ENCODE measurements at places on chromosomes 4 and X.

GRCh38 chr4:173280998-173281397 lies 53.2 kb downstream of the HMGB2 start:
- DNase-seq: no peak

DNA sequence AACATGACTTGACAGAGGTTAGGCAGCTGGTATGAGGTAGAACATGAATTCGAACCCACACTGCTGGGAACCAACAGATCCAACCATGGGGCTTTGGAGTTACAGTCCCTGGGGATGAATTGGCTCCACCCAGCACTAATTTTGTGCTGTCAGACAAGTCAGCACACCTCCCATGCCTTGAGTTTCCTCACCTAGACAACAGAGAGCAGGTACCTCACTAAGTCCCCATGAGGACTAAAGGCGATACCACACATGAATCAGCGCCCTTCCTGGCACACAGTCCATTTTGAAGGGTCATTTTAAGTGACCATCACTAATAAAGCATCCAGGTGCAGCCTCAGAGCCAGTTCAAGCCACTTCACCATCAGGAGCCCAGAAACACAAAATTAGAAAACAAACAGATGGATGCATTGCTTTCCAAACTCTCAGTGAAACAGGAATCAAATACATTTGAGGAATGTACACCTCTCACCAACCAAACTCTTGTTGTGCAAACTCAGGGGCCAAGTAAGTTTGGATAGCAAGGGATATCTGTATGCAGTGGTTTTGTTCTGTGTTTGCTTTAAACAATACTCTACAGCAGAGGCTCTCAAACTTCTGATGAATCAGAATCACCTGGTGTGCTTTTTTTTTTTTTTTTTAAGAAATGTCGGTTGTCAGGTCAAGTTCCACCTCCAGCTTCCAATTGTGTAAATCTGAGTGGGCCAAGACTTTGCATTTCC lies 10.1 kb downstream of the IDS start:
- DNase-seq: no peak

DNA sequence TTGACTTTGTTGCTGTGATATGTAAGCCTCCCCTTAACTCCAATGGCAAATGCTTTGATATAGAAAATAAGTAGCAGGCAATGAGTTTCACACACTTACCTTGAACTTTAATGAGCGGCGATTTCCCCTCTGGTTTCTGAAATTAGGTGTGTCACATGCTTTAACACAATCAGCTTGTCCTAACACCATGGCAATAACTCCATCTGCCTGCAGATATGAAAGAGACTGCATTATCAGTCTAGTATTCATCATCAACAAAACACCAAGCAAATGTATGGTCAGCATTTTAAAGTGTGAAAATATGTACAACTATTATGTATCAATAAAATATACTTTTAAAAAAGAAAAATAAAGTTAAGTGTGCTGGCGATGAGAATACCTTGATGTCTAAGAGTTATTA lies 128.8 kb upstream of the FAM9B start:
- DNase-seq: no peak

DNA sequence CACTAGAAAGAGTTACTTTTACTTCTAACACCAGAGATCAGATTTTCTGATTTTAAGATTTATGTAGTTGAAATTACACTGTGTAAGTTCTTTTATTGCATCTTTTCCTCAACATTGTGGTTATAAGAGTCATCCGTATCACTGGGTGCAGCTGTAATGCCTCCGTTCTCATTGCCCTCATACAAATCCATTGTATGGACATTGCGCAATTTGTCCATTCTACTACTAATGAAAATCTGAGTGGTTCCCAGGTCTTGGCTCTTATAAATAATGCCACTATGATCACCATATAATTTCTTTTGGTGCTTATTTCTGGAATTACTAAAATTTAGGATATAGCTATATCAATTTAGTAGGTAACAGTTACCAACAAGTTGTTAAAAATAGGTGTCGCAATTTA lies 614.0 kb upstream of the GALNT7 start:
- no peak for DNase-seq

- DNase-seq: no peak
These were observed 504.6 kb downstream of the IQCM start for GRCh38 chr4:149311076-149311475.

DNA sequence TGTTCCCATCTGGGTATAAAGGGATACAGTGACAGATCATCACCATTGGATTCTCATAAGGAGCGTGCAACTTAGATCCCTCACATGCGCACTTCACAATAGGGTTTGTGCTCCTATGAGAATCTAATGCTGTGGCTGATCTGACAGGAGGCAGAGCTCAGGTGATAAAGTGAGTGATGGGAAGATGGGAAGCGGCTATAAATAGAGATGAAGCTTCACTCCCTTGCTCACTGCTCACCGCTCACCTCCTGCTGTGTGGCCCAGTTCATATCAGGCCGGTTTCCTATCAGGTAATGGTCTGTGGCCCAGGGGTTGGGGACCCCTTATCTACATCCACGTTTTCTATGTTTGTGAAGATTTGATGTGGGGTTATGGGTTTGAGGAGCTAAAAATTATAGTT lies 43.7 kb downstream of the FAT4 start:
- no peak for DNase-seq

DNA sequence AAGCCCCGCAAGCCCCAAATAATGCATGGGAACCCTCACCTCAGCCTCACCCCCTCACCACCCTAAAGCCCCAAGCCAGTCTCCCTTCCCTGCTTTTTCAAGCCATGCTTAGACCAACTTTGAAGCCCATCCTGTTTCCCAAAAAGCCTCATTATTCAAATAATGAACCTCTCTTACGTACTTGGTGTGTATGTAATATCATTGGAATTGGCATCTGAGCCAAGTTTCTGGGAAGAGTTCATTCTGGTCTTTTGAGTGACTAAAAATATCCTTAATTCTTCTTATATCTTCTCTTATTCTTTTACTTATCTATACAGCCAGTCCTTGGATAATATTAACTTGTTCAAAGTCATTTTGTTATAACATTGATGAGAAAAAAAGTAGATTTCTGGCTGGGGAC lies 875.8 kb upstream of the SLIT2 start:
- DNase-seq: no peak

DNA sequence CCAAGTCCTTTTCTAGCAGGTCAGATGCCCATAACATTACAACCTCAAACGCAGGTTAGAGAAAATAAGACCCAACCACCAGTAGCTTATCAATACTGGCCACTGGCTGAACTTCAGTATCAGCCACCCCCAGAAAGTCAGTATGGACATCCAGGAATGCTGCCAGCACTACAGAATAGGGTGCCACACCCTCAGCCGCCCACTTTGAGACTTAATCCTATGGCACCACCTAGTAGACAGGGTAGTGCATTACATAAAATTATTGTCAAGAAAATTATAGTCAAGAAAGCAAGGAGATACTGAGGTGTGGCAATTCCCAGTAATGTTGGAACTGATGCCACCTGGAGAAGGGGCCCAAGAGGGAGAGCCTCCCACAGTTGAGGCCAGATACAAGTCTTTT lies 19.9 kb upstream of the TRIM61 start:
- no peak for DNase-seq

- DNase-seq: no peak
These were observed 643 bp downstream of the SRP72 start for GRCh38 chr4:56468097-56468422.

DNA sequence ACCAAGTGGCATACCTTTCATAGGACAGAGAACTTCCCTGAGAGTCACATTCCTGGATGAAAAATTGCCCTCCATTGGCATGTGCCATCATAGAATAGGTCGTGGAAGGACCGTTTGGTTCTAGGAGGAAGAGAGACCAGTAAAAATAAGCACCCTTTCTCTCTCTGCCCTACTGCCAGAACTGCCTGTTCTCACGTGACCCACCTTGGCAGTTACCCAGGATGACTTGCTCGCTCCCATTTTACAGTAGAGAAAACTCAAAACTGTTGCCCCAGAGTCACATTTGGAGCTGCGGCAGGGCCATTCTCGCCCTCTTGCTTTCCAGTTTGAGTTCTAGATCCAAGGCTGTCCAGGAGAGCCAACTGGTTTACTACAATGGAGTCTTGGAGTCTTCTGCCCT lies 1.1 kb upstream of the NLGN3 start:
- DNase-seq: no peak

DNA sequence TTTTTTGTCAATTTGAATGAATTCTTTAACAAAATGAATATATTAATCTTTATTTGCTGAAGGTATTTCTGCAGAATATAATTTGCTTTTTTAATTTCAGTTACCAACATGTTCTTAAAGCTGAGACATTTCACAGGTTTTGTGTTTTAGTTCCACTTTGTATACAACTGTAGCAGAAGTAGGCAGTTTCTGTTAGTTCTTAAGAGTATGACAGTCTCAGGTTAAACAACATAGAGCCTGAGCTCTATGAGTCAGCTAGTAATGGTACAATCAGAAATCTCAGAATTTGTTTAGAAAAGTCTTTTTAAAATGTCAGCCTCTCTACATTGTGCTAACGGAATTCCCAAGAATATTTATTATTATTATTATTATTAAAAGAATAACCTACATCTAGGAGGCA lies 50.4 kb downstream of the GSTCD start:
- no peak for DNase-seq

- DNase-seq: no peak
These were observed 1.0 kb downstream of the GABRA4 start for GRCh38 chr4:46992338-46992737.

- no peak for DNase-seq
These were observed 25.5 kb upstream of the FHL1 start for GRCh38 chrX:136121788-136122187.

DNA sequence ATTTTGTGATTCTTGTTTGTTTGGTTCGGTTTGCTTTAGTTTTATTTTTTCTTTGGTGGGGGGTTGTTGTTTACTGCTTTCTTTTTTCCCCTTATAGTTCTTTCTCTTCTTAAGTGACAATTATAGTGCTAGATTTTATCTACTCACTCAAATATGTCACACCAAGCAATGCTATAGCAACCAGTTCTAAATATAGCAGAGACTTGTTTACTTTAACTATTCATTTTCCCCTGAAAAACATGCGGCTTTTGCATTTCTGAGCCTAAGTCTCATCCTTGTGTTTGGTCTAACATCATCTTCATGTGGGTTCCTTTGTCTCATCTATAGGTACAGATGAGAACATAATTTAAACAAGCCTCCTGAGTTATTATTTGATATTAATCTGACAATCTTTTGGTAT lies 676.6 kb downstream of the FAT4 start:
- DNase-seq: no peak

DNA sequence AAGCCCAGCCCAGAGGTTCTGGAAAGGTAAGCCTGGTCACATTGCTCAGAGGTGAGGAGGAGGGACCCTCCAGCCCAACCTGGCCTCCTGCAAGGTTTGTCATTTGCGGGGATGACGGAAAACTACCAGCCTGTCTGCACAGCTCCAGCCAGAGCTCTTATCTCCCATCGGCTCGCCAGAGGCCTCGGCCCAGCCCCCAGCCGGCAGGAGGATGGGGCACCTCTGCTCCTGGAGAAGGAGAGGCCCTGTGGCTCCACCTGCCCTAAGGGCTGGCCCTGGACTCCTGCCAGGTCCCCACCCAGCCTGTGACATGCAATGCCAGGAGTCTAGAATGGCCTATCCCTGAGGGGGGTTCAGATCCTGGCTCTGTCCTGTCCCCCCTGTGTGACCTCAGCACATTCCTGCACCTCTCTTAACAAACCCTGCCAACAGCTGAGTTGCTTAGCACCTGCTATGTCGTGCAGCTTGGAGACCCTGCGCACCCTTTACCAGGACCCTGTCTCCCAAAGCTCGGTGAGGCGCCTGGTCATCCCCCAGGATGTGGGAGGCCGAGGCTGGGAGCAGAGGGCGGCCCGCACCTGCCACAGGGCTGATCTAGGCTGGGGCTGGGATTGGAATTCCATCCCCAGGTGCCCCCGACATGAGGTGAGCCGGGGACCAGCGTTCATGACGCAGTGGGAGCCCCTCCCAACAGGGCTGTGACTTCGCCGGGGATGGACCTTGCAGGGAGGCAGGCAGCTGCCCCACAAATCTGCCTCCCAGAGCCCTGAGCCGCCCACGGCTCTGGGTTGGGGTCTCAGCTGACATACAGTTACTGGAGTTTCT lies 14.4 kb downstream of the ADRA2C start:
- no peak for DNase-seq

DNA sequence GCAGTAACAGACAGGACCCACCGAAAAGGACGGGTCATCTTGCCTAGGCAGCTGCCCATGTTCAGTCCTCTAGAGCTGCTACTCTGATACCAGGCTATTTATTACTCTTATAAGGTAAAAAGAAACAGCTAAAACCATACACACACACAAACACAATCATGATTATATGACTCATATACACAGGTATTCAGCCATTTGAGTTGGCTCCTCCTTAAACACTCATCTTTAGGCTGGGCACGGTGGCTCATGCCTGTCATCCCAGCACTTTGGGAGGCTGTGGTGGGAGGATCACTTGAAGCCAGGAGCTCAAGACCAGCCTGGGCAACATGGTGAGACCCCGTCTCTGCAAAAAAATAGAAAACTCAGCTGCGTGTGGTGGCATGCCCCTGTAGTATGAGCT lies 76.6 kb downstream of the F11 start:
- DNase-seq: no peak

GRCh38 chr4:118921786-118922185 lies 33.1 kb downstream of the SYNPO2 start:
- DNase-seq: no peak

DNA sequence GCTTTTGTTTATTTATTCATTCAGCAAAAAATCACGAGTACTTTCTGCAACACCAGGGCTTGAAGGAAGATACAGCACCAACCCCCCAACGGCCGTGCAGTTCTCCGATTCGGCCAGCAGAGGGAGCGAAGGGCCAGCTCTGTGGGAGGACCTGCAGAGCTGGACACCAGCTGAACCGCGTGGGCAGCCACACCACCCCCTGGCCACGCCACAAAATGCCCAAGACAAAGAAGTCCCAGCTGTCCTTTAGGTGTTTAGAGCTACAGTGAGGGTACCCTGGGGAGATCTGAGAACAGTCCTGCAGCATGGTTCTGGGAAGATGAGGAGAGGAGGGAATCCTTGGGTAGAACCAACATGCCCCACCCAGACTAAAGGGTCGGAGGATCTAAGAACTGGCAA lies 83.1 kb downstream of the RELL1 start:
- DNase-seq: no peak

DNA sequence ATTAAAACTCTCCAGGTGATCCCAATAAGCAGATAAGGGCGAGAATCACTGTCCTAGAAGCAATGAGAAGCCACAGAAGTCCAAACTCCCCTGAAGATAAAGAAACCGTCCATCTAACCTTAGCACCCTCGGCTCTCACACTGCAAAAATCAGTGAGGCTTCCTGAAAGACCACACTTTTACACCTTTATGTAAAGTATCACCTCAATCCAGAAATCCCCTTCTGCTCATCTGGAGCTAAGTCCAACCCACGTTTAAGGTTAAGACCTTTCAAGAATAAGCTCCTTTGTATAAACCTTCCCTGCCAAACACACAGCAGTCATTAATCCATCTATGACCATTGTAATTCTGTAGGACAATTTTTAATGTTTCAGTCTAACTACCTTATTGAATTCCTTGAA lies 41.7 kb downstream of the LIN54 start:
- DNase-seq: no peak

DNA sequence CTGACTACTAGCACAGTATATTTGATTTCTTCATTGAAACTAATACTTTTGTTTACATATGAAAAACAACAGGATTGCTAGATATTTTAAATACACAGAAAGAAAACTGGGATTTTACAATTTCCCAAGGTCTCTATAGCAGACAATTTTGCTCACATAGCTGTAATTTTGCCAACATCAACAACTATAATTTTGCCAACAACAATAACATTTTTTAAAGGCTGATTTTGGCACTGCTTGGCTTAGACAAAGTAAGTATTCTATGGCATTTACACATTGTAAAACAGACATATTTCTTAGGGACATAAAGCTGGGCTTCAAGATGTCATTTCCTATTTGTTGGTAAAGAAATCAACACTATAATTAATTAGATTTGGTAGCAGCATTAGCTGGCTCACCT lies 922.1 kb downstream of the RAB28 start:
- DNase-seq: no peak

Measured in RWPE2 (cell line).